ENCODE measurements at places on chromosomes 2 and 18. TPM values are rescaled to one million over a fixed set of nuclear protein-coding genes. Genes with fewer than 3 reads are reported as not detected.

The DPP10 gene
- 6.0 TPM for total RNA-seq

The GMCL1 gene
- total RNA-seq: 17.2 TPM

The CIB4 gene
- not detected for total RNA-seq

The MCEE gene
- 19.1 TPM for total RNA-seq

The LCLAT1 gene
- total RNA-seq: 18.9 TPM

The CTAGE1 gene
- total RNA-seq: not detected

The ANKMY1 gene
- 4.6 TPM for total RNA-seq

The NEURL3 gene
- total RNA-seq: not detected

The IKZF2 gene
- total RNA-seq: 4.2 TPM

The C1QL2 gene
- 0.55 TPM for total RNA-seq

The IL36B gene
- not detected for total RNA-seq

The PDCD1 gene
- 0.30 TPM for total RNA-seq

The EVX2 gene
- total RNA-seq: not detected

The IL36G gene
- 0.32 TPM for total RNA-seq

The TEKT4 gene
- total RNA-seq: not detected

The IGFBP2 gene
- 873 TPM for total RNA-seq

The VRK2 gene
- 20.1 TPM for total RNA-seq

The ITPRIPL1 gene
- 17.3 TPM for total RNA-seq

The ABCG8 gene
- total RNA-seq: 0.25 TPM

The ZNF516 gene
- 50.1 TPM for total RNA-seq

The RPRM gene
- 28.1 TPM for total RNA-seq

The CACNB4 gene
- total RNA-seq: 6.9 TPM

The MXD1 gene
- total RNA-seq: 1.6 TPM

The CYS1 gene
- 1.2 TPM for total RNA-seq

The INSIG2 gene
- 10.7 TPM for total RNA-seq

The AQP12A gene
- not detected for total RNA-seq

The SCN2A gene
- total RNA-seq: 0.39 TPM

The MC2R gene
- not detected for total RNA-seq

The ALK gene
- 0.11 TPM for total RNA-seq

The ADCYAP1 gene
- total RNA-seq: not detected
